ENCODE measurements at places on chromosomes 13 and 19.

DNA sequence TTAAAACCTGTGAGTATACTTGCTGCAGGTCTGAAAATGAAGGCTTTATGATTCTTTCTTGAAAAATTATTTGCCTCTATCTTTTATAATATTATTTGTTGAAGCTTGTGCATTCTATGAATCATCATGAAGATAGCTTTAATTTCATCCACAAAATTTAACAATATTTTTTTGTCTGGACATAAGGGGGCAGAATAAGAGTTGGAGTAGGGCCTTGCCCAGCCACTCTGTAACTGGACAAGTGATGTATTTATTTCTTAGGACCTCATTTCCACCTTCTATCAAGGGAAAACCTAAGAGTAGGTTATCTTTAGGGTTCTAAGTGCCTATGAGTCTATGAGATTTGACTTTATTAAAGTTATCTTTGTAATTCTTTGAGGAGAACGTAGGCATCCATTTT is 49.9 kb downstream of the N4BP2L1 start:
- DNase-seq, result no peak

DNA sequence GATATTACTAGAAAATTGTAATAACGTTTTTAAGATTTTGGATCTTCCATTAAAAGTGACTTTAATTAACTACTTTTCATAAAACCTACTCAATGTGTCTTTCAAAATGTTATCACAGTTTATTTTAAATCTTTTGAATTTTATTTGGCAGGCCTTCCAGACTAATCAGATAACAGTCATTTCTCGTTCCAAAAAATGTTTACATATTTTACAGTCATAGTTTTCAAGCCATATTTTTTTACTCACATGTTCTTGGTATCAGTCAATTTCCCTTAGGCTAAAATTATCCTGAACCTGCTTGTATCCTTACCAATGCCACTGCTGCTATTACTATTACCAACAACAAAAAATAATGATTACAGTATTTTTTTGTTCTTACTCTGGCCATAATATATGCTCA is 1783.5 kb downstream of the SLITRK5 start:
- DNase-seq, result no peak

DNA sequence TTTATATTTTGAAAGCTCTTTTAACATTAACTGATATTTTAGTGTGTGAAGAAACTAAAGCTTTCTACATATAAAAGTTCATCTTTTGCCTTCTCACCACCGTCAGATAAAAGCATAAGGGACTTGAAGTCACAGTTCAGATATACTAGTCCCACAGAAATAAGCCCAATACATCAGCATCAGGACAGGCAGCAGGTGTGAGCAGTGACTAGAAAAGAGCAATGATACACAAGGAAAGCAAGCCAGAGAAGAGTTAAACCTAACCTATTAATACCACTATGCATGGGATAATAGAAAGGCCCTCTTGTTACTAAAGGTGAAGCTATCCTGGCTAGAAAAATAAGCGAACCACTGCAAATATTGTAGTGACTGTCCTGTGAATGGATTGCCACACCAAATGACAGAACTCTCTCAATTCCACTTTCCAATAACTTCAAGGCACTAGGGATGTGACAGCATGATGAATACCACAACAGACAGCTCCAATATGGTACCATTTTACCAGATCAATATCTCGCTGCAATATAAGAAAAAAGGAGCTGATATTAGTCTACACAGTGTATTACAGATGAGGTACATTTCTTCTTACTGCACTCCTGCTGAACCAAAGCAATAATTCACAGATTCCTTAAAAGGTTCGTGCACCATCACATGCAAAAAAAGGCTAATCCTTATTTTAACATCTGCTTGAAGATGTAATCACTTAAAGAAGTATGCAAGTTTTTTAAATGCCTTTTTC is 114.1 kb downstream of the DACH1 start:
- no peak for DNase-seq

- DNase-seq, result no peak
Observed at GRCh38 chr13:43391036-43391435, 367.6 kb downstream of the DNAJC15 start.

- DNase-seq, result no peak
Observed at GRCh38 chr19:34120846-34121639, 51.3 kb upstream of the LSM14A start.

DNA sequence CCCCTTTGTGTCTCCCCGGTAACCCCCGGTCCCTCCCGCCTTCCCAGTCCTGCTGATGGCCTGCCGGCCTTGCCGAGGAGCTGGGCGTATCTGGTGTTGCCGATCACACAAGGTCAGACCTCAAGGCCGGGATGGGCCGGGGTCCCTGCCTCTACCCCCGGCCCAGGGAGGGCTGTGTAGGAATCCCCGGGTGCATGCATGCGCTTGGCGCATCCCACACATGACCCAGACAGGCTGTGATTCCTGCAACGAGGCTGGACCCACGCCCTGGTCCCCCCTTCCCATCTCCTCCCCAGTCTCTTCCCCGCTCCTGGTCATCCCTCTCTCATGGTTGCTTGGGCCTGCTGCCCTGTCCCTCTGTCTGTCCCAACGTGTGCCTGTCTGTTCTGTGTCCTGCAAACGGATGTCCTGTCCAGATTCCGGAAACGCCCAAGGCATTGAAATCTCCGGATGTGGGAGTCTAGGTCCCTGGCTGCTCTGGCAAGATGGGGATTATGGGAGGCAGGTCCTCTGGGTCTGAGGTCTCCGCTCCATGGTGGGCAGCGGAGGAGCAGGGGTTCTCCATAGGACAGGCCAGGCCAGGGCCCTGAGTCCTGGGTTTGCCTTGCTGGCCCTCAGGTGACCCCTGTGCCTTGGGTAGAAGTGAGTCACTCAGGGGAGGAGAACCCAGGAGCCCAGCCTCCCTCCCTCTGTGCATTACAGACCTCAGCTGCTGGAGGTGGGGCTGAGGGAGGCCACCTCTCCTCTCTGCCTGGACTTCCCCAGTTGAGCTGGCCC is 1.6 kb downstream of the PKN1 start:
- no peak for DNase-seq

DNA sequence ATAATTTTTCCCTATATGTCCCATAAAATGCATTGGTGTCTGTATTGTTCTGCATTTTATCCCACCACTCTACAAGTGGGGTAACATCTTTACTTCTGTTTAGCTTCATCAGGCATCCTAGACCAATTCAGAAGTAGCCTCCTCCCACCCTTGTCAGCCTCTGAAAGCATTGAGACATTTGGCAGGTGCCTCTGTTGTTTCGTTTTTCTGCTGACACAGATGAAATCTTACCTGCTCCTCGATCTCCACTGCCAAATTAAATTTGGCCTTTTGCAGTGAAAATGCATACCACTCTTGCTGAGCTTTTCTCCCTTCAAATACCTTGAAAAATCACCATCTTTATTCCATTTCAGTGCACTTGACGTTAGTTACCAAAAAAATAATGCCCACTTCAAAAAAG is 83.5 kb upstream of the STARD13 start:
- no peak for DNase-seq

All from NCI-H187 treated with DMSO at 0.1 percent for 48 hours (cell line).